AG04449 (cell line): ENCODE measurements at places on chromosomes 1 and 21.

GRCh38 chr1:70948396-70949017 lies 99.1 kb downstream of the PTGER3 start:
- no peak for DNase-seq

DNA sequence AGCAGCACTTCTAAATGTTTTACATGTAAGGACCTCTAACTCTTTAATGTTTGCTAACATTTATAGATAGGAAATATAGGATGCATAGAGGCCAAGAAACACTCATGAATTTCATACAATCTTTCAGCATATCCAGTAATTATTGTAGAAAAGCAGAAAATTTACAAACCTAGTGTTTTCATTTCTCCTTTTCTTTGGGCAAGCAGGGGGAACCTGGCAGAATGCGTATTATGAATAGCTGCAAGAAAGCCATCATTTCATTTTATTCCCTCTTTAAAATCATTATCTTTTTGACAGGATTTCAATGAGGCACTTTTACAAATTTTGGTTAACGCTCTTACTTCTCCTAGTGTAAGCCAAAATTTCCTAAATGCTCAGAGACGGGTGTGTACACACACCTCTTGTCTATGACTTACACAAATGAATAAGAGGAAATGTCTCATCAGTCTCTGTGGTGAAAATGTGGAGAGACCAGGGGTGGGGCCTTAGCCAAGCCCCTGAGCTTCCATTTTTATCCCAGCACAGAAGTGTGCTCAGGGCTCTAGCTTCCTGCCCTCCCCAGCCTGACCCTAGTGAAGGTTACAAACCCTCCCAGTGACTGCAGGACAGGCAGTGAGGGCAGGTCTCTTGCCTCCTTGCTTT lies 91.6 kb downstream of the LRRC8C start:
- no peak for DNase-seq

DNA sequence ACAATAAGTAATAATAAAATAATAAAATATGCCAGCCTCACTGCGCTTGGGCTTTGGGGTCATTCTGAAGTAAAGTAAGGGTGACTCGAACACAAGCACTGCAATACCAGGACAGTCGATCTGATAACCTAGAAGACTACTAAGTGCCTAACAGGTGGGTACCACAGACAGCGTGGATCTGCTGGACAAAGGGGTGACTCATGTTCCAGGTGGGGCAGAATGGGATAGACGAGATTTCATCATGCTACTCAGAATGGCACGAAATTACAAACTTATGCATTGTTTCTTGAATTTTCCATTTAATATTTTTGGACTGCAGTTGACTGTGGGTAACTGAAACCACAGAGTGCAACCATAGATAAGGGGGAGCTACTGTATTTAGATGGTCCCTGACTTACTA lies 221.1 kb upstream of the GREM2 start:
- DNase-seq = no peak

DNA sequence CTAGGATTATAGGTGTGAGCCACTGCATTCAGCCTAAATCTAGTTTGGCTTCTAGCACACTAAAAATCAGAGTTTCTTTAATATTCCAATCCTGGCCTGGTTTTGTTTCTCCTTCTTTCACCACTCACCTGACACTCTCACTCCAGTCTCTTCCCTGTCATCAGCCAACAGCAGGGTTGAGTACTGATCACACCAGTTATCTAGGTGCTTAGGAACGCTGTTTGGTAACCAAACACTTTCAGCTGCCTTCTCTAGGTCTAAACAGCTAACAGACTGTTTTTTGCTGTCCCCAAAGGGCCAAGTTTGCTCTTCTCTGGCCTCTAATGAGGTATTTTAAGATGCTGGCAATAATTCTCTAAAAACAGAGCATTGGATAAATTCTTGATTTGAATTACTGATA lies 17.7 kb upstream of the FRRS1 start:
- DNase-seq = no peak

GRCh38 chr1:119682141-119682540 lies 29.6 kb upstream of the PHGDH start:
- DNase-seq = no peak

- DNase-seq = no peak
These were observed 148.0 kb downstream of the ZZZ3 start for GRCh38 chr1:77534456-77534855.

GRCh38 chr1:230509281-230509977 lies 83.3 kb upstream of the PGBD5 start:
- peak; percentile 29 for DNase-seq

DNA sequence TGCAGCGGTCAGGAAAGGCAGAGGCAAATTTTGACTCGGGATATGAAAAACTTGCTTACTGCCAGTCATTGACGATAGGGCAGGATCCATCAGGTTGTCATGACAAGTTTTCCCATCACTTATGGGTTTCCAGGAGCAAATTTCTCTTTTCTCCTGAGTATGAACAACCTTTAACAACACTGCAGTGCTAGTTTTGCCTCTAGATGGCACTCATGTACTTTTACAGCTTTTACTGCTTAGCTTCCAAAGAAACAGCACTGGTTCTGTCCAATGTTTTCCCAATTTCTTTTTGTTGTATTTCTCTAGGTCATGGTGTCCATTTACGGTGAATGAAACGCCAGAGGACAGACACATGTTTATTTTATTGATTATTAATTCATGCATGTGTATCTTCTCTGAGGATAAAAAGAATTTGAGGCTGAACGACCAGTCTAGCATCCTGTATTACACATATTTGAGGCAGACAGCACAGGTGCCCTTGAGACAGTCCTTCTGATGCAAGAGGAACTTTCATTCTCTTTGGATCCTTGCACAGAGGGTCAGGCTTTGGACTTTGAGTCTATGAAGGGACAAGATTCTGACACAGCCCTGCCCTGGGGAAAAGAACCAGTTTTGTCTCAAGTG lies 112.3 kb upstream of the TRABD2B start:
- peak; percentile 14 for DNase-seq

DNA sequence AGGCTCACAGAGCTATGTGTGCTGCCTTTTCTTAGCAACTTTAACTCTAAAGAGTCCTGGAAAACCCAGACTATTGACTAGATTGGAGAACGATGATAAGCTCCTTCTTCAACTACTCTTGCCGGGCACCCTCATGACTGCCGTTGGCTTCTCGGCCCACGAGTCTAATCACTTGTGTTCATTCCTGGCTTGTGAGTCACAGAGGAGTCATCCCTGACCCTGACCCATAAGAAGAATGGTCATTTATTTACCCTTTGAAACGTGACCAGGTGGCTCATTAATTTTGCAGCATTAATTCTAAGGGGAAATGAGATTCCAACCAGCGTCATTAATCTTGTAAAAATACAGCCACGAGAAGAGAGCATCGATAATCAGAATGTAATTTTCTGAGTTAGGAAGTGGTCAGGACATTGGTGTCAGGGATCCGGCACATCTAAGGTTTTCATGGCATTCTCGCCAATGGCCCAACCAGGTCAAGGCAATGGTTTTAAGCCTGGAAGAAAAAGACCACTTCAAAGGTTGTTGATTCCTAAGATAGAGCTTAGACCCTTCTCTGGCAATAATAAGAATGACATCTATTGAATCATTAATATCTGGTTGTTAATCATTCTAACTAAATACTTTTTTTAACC lies 183.6 kb upstream of the RUNX1 start:
- no peak for DNase-seq

DNA sequence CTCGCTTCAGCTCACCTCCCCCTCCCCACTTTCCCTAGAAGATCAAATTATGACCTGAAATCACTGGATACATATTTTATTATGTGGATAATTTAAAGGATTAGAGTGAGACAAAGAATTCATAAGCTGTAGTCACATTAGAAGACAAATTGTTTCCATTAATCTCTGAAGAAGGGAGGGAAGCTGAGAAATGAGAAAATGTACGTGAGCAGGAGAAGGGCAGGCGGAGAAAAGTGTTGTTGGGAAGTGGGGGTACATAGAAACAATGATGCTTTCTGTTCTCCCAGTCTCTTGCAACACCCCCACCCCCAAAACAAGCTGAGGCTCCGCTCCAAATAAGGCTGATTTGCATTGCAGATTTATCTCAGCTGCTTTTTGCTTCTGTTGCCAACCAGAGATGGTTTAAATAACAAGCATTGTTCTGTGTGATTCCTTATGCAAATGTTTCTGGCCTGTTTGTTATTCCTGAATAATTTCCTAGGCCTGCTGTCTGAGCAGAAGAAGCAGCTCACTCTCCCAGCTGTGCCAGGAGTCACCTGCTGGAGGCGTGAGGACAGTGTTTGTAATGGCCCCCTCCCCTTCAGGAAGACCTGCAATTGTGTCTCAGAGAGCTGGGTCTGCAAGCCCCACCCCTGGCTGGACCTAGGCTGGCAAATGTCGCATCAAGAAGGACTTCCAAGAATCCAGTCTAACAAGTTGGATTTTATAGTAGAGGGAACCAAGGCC lies 121.8 kb upstream of the TNR start:
- DNase-seq = no peak

DNA sequence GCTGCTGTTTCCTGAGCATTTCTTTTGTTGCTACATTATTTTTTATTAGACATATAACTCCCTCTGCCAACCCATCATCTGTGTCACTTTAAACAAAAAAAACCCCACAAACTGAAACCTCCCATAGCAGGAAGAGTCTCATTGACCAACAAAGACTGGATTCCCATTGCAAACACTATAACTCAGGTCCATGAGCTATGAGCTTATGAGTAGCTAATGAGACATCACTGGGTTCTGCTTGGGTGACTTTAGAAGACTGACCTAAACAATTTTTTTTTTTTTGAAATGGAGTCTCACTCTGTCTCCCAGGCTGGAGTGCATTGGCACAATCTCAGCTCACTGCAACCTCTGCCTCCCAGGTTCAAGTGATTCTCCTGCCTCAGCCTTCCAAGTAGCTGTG lies 212.8 kb downstream of the LTN1 start:
- DNase-seq = no peak

GRCh38 chr1:3155926-3156220 lies 86.9 kb downstream of the PRDM16 start:
- no peak for DNase-seq

GRCh38 chr1:228216371-228217320 lies 8.8 kb downstream of the OBSCN start:
- no peak for DNase-seq

- DNase-seq = no peak
These were observed 12.2 kb upstream of the ACADM start for GRCh38 chr1:75712306-75712705.

- DNase-seq = no peak
These were observed 62.9 kb downstream of the MDM4 start for GRCh38 chr1:204578867-204579664.

DNA sequence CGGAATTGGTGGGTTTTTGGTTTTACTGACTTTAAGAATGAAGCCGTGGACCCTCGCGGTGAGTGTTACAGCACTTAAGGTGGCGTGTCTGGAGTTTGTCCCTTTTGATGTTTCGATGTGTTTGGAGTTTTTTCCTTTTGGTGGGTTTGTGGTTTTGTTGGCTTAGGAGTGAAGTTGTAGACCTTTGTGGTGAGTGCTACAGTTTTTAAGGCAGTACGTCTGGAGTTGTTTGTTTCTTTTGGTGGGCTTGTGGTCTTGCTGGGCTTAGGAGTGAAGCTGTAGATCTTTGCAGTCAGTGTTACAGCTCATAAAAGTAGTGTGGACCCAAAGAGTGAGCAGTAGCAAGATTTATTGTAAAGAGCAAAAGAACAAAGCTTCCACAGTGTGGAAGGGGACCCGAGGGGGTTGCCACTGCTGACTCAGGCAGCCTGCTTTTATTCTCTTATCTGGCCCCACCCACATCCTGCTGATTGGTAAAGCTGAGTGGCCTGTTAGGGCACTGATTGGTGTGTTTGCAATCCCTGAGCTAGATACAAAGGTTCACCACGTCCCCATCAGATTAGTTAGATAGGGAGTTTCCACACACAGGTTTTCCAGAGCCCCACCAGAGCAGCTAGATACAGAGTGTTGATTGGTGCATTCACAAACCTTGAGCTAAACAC lies 20.9 kb downstream of the HENMT1 start:
- no peak for DNase-seq

DNA sequence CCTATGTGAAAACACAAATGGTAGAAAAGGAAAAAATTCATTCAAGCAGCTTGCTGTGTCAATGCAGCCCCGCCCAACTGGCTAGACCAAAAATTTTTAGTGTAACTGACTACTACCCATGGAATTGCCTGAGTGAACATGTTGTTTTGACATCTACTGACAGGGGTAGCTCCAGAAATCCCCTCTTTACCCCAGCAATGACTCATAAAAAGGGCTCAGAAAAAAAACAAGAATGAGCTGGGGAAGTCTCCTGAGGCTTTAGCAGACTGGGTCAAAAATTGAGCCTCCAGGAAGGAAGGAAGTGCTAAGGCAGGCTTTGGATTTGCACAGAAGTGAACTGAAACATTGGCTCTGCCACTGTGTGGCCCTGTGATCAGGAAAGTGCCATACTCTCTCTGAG lies 24.4 kb upstream of the FGGY start:
- no peak for DNase-seq

DNA sequence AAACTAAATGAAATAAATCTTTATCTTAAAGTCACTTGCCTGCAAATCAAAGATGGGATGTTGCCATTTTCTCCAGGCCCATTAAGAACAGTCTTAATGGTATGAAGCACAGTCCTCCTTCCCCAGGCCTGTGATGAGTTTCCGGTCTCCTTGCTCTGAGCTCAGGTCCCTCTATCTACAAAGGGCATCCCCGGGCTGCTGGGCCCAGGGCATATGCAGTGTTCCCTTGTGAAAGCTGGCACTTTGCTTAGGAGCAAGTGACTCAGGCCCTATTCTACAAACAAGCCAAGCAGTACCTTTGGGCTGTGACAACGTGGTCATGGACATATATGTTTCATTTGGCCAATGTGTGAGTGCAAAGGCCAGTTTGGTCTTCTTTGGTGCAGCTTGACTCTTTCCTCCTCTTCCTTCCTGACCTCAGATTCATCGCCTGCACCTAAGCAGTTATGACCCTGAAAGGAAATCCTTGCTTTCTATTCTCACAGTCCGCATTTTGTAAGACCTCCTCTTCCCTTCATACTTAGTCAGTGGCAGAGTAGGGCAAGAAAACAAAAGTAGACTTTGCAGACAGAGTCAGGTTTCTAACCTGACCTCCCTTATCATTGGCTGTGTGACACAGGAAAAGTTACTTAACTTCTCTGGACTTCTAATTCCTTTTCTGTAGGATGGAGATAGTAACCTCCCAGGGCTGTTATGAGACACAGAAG lies 109.5 kb downstream of the ERG start:
- no peak for DNase-seq

DNA sequence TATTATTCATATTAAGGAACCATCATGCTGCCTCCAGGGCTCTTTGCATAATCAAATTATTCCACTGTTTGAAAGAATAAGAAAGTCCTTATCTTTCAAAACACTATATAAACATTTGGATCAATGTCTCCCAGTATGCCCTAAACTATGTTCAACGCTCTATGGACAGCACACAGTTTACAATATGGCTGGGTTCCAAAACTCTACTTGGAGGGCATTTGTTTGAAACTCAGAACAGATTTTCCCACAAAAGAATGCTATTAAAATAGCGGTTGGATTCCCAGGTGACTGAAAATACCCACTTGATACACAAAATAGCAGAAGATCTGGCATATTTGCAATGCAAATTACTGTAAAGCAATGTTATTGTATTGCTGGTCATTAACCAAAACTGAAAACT lies 3.2 kb downstream of the HAO2 start:
- no peak for DNase-seq

GRCh38 chr1:234214129-234214910 lies 158.9 kb upstream of the COA6 start:
- DNase-seq = no peak

GRCh38 chr1:224169718-224170270 lies 13.2 kb upstream of the DEGS1 start:
- no peak for DNase-seq
